ENCODE measurements at places on chromosomes 13 and 19.

- no peak for DNase-seq
Measured at GRCh38 chr19:10521461-10522171, 4.4 kb upstream of the S1PR5 start.

- DNase-seq, result no peak
Measured at GRCh38 chr13:27918041-27918917, 1.5 kb upstream of the PDX1 start.

DNA sequence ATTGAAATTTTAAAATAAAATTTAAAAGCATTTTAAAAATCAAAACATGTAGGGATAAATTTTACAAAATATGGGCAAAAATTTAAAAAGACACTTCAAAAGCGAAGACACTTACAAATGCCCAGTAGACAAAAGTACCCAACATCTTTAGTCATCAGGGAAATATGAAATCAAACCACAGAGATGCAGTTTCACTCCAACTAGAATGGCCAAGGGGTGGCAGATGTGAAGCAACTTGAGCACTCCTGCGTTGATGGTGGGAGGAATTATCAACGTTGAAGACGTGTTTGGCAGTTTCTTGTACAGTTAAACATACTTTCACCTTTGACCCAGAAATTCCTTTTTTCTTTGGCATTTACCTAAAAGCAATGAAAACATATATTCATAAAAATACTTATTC is 518.0 kb upstream of the SGCG start:
- no peak for DNase-seq

GRCh38 chr19:4181053-4181508 is 1.3 kb downstream of the SIRT6 start:
- no peak for DNase-seq

- no peak for DNase-seq
Measured at GRCh38 chr13:32881074-32881776, 135.0 kb upstream of the KL start.

DNA sequence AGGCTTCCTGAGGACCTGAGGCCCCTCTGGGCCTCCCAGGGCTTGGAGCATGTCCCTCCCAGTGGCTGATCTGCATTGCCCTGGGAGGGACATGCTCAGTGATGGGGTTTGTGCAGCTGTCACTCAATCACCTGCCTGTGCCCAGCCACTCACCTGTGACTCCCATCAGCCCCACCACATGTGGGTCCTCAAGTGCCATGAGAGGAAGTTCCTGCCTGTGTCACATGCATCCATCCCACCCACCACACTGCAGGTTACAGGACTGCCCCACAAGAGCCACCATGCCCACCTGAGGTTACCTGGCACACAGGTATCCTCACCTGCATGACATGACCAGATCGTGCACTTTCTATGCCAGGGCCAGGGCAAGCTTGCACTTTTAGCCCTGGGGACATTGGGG is 80.0 kb downstream of the SCGB2B2 start:
- no peak for DNase-seq

DNA sequence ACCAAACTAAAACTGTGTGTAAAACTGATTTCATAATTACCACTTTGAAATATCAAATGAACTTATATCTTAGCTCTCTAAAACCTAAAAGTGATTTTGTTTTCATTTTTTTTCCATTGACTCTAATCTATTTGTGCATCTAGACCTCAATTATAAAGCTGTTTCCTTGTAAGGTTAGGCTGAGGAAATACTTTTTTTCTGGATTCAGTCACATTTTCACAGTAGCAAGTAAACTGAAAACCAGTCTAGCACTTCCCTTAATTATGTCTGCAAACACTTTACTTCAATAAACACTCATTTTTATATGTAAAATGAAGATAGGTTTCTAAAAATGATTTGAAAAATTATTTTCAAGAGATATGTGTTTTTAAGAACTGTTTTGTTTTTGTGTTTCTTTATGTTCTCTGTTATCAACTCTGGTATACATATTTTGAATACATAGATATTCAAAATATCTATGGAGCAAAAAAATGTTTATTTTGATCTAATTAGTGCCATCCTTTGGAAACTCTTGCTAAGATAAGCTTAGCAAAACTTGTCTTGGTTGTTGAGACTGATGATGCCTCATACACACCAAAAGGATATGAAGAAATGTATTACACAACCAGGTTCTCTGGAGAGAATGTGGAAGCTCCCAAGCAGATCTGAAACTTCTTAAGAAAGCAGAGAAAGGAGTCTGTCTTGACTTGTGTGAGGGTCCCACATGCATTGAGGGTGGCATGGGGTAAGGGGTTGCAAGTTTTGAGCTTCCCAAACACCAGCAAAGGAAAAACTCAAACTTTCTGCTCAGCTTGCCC is 1887.4 kb downstream of the PCDH9 start:
- DNase-seq, result no peak

GRCh38 chr19:46000491-46001246 is 5.4 kb downstream of the CCDC61 start:
- no peak for DNase-seq

- no peak for DNase-seq
Measured at GRCh38 chr13:79227418-79227817, 178.6 kb downstream of the RBM26 start.

- DNase-seq, result no peak
Measured at GRCh38 chr13:76822698-76823267, 63.4 kb downstream of the KCTD12 start.

- DNase-seq, result no peak
Measured at GRCh38 chr19:46787040-46787330, 1.4 kb downstream of the SLC1A5 start.

- no peak for DNase-seq
Measured at GRCh38 chr13:36282821-36283432, 14.7 kb downstream of the CCDC169 start.

- no peak for DNase-seq
Measured at GRCh38 chr13:33276570-33276969, 9.0 kb downstream of the STARD13 start.

- no peak for DNase-seq
Measured at GRCh38 chr13:112734696-112735547, 45.1 kb downstream of the ATP11A start.

- no peak for DNase-seq
Measured at GRCh38 chr19:14081797-14082674, 3.5 kb downstream of the C19orf67 start.

DNA sequence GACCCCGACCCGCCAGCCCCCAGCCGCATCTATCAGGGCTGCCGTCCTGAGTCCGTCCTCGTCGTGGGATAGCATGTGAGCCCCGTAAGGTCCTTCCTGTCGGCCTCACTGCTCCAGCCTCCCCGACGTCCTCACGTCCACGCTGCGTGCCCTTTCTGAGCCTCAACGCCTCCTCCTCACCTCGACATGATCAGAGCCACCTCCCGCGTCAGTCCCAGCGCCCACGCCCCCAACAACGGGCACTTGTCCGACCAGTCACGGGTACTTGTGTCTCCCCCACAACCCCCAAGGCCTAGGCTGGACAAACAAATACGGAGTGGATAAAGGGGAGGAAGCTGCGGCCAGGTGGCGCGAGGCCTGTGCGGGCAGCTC is 665 bp downstream of the ZNF497 start:
- no peak for DNase-seq

GRCh38 chr19:30692879-30693503 is 320.8 kb downstream of the ZNF536 start:
- DNase-seq, result no peak

DNA sequence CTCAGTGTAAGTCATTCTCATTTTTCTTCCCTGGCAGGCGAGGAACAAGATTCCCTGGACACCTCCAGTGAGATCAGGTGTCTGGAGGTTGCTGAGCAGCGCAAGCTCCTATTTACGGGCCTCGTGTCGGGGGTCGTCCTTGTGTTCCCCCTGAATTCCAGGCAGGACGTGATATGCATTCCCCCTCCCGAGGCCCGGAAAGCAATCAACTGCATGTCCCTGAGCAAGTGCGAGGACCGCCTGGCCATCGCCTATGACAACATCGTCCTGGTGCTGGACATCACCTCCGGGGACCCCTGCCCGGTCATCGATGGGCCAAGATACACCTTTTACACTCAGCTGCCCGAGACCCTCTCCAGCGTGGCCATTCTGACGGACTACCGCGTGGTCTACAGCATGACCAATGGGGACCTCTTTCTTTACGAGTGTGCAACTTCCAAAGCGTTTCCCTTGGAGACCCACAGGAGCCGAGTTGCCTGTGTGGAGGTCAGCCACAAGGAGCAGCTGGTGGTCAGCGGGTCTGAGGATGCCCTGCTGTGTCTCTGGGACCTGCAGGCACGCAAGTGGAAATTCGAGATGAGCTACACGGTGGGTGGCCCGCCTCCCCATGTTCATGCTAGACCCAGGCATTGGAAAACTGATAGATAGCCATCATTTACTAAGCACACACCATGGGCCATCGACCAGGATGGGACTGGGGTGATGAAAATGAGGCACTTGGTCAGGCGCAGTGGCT is 21.5 kb upstream of the SIN3B start:
- DNase-seq, result no peak

GRCh38 chr19:35899547-35900214 is 659 bp downstream of the NFKBID start:
- peak; percentile 54 for DNase-seq

GRCh38 chr13:86051134-86052103 is 252.2 kb upstream of the SLITRK6 start:
- peak; percentile 21 for DNase-seq

- no peak for DNase-seq
Measured at GRCh38 chr19:14105680-14106079, 11.9 kb downstream of the PRKACA start.

- DNase-seq, result no peak
Measured at GRCh38 chr19:2923510-2923909, 21.3 kb downstream of the ZNF77 start.

GRCh38 chr13:94209117-94209516 is 270.4 kb downstream of the DCT start:
- no peak for DNase-seq

- DNase-seq, result no peak
Measured at GRCh38 chr13:106709522-106709921, 141.6 kb upstream of the ARGLU1 start.

GRCh38 chr13:50320271-50320862 is 305.1 kb downstream of the KCNRG start:
- DNase-seq, result no peak

DNA sequence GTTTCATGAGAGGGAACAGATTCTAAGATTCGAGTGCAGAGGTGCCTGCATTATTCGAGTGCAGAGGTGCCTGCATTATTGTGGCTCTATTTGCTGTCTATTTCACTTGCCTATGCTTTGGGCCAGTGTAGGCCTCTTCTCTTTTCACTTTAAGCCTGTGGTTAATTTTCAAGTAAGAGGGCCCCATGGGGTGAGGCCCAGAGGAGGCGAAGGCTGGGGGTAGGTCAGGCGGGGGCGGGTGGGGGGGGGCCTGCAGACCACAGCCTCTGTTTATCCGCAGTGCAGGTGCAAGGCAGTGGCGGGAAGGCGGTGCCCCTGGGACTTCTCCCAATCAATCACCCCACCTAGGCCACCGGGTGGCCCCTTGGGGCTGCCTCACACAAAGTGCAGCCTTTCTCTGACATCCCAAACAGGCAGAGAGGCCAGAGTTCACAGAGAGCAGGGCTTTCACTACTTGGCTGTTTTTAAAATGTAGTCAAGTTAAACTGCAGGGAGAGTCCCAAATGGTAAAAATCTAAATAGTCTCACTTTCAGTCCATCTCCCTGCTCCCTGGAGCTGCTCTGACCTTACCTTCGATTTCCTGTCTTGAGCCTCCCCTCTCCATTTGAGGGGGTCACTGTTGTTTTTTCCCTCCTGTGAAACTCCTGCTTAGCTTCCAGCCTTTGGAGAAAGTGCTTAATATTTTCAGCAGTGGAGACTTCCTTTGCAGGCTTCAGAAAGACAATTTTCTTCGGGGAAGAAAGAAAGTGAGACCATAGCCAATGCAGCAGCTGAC is 249.0 kb downstream of the DLEU7 start:
- DNase-seq, result peak; percentile 57

GRCh38 chr19:5351731-5352228 is 11.2 kb upstream of the PTPRS start:
- DNase-seq, result no peak

DNA sequence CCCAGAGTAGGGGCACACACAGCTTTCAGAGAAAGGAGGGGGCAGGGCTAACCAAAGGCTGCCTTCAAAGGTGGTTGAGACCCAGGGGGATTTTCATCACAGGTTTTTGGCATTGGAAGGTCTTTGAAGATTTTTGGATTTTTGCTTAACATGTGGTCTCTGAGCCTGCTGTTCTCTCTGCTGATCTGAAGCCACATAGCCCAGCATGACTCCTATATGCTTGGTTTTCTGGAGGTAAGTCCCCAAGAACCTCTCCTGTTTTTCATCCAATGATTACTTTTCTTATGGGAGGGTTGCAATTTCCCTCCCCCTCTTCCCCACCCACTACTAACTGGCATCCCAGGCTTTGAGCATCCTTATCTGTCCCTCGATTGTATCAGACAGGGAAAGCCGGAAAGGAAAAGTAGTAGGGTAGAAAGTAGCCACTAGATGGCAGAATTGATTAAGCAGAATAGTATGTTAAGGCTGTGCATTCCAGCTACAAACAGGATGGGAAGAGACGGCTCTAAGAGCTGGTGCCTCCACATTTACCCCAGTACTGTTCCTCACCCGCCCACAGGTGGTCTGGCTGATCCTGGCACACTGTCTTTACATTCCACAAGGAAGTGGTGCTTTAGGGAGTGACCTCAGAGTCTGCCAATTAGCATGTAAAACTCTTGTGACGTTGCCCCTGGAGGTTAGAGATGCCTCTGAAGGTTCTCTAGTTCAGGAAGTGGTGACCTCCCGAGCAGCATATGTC is 218.9 kb upstream of the EDNRB start:
- peak; percentile 8 for DNase-seq

DNA sequence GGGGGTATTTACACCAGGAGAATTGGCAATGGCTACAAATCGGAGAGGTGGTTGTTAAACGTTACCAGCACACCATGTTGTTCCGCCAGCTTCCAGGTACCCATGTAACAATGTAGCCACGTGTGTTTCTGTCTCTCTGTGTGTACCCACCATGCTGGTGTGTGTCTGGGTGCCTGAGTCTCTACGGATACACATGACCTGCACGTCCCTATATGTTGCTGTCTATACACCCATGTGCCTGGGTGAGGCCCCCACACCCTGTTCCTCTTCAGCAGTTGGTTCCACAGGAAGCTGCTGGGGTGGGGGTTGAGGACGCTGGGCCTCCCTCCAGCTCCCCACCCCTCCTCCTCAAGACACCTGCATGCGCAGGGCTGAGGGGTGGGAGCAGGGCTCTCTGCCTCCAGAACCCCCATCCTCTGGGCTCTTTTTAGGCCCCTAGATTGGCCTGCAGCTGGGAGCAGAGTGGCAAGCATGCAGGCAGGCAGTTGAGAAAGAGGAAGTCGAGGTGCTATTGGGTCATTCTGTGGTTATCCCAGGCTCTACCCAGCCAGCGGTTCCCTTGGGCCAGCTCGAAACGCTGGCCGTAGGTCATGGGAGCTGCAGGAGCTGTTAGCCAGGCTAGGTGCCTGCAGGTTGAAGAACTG is at the start of gene ARHGEF18:
Gene ARHGEF18, plus strand, starts transcription at position 351 of the 644 bp plus-strand sequence. CDS start 13,954 bp downstream, outside the sequence.
- no peak for DNase-seq

Data from NCI-H2107 (cell line).